Aorta (tissue), 5 donors: ENCODE measurements at places on chromosomes 5 and 9.
A peak's percentile ranks its signal among the peaks of the same experiment; 100 is the strongest.

GRCh38 chr9:134643222-134643671, 1.6 kb downstream of the COL5A1 start:
- DNase-seq, result no peak

DNA sequence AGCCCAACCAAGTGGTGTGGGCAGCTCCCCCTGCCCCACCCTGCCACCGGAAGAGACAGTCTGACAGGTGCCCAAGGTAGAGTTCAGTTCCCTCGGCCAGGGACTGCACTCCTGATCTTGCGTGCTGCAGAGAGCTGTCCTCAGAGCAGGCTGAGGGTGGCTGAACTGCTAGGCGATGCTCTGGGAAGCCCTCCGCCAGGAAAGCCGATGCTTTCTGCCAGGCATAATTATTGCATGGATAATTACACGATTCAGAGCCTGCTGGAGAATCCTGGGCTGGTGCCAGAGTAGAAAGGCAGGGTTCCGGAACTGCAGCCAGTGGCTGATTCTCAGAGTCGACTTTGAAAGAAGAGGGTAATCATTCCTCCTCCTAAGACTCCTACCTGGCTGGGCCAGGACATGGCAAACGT, 19.3 kb downstream of the KCNIP1 start:
- no peak for DNase-seq

GRCh38 chr5:43648499-43649124, 45.6 kb downstream of the NNT start:
- DNase-seq, result peak; percentile 43

GRCh38 chr9:136255896-136256890, 10.6 kb upstream of the QSOX2 start:
- no peak for DNase-seq

- no peak for DNase-seq
Measured at GRCh38 chr9:107827304-107827703, 337.7 kb upstream of the KLF4 start.

DNA sequence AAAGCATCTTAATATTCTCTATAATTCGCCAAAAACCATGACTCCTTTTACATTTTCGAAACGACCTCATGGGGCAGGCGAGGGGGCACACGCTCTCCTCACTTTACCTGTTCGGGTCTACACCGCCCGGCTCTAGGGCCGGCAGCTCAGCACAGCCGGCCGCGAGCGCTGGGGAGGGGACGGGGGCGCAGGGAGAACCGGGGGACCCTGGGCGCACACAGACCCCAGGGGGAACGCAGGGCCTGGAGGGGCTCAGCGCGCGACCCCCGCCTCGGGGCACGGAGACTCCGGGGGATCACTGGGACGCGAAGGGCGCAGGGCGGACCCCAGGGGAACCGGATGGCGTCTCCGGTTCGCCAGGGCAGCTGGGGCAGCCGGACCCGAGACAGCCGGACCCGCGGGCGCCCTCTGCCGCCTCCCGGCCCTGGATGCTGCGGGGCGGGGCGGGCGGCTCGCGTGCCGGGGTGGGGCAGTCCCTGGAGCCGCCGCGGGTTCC, at the start of gene AHRR:
Gene AHRR (plus strand): TSS at position 485 of the 496 bp plus-strand sequence. CDS start 22,189 bp downstream, outside the sequence.
- peak; percentile 65 for DNase-seq

DNA sequence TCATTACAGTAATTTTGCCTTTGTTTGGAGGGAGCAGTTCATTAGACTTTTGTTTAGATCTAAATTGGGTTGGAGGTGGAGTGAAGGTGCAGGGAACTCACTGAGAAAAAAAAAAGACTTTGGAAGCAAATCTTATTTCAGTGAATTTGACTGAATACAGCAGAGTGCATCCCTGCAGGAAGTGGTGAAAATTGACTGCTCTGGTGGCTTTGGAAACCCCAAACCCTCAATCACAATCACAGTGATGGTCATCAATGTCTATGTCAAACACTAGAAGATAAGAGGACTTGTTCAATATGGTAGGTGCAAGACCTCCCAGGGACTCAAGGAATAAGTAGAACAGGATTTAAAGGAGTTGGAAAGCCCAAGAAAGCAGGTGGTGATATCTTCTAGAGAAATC, 76.0 kb upstream of the RASA1 start:
- no peak for DNase-seq

DNA sequence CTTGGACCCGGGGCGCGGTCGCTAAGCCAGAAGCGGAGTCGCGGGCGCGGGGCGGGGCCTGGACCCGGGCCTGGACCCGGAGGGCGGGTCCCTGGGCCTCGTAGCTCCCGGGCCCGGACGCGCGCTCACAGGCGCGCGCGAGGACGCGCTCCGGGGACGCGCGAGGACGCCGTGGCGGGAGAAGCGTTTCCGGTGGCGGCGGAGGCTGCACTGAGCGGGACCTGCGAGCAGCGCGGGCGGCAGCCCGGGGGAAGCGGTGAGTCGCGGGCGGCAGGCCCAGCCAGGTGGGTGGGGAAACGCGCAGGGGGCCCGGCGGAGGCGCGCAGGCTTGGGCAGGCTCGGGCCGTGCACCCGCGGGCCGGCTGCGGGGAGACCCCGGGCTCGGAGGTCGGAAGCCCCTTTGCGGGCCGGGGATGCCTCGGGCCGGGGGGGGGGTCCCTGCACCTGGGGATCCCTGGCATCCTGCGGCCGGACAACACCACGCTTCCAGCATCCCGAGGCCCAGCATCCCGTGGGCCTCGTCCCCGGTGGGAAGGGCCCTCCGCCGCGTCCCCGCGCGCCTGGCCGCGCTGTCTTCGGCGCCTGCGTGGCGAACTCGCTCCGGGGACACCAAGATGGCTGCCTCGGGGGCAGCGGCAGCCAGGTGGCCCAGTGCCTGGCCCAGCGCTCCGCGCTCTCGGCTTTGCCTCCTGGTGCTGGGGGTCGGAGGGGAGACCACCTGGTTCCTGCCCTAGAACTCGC, at the start of gene SFXN1:
Gene SFXN1 (plus strand): TSS at position 177 of the 741 bp plus-strand sequence. CDS start 13,544 bp downstream, outside the sequence.
- DNase-seq, result peak; percentile 83

GRCh38 chr5:155276231-155276630, 262.7 kb downstream of the KIF4B start:
- no peak for DNase-seq

DNA sequence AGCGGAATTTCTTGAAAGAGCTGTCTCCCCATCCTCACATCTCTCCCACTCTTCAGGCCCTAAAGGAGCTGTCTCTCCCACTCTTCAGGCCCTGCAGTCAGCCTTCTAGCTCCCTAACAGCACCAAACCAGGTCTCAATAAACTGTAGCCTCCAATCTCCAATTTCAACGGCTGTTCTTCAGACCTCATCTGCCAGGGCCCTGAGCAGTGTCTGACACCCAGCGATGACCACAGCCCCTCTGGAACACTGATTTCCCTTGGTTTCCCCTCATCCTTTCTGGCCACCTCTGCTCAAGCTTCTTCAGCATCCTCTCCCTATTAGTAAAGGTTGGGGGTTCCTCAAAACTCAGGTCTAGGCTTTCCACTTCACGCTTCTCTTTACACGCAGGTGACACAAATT, 1.6 kb upstream of the P4HA2 start:
- no peak for DNase-seq

GRCh38 chr9:125761676-125762450, 14.7 kb downstream of the PBX3 start:
- no peak for DNase-seq

- peak; percentile 68 for DNase-seq
Measured at GRCh38 chr5:178287091-178287790, 54.6 kb upstream of the PHYKPL start.

DNA sequence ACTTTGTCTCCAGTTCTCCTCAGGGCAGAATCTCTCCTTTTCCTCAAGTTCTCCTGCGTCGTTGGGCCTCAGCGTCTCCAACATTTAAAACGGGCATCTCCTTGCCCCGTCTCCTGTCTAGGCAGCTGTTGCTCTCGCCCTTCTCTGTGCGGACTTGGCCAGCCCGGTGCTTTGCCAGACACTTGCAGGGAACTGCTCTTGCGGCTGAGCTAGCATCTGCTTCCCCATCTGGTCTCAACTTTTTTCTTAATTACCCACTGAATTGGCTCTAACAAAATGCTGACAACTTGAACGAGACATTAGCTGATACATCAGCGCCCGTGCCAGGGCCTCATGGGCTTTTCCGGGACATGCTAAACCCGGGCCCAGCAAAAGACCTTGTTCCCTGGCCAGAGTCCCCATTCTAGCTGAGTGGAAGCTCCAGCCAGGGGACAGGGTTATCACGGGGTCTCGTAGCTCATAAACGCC, 25.1 kb downstream of the ZNF618 start:
- DNase-seq, result no peak

DNA sequence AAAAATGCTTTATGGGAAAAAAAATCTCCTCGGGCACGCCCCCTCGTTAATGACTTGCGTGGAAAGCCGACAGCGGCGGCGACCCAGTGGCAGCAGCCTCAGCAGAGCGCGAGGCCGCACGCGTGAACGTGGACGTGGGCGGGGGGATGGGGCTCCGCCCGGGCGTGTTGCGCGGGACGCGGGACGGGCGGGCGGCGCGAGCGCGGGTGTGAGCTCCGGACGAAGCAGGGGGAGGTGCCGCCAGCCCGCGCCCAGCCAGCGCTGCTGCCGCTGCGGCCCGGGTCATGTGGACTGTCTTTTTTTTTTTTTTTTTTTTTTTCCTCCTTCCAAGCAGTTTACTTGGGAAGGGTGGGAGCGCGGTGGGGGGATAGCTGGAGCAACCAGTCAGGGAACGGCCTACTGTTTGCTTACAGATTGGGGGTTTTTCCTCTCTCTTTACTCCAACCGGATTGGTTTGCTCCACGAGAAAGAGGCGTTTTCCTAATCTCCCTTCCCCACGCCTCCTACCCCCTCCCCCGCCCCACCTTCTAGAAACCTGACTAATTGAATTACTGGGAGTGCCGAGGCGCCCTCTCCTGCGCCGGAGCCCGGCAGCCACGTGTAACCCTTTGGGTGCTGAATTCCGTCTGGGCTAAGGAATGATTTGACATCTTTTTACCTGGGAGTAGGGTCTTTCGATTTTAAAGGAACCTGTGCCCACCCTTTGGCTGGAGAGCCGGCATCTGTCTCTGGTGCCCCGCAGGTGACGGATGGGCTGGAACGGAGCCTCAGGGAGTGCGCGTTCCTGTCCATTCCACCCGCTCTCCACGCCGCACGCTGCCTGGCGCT, 1.7 kb upstream of the EFNA5 start:
- peak; percentile 89 for DNase-seq

- DNase-seq, result no peak
Measured at GRCh38 chr9:132943651-132944293, 644 bp downstream of the TSC1 start.

GRCh38 chr9:132753593-132753880, 83.3 kb downstream of the GTF3C4 start:
- DNase-seq, result peak; percentile 24

GRCh38 chr5:171029401-171029800, 167.6 kb downstream of the RANBP17 start:
- no peak for DNase-seq

DNA sequence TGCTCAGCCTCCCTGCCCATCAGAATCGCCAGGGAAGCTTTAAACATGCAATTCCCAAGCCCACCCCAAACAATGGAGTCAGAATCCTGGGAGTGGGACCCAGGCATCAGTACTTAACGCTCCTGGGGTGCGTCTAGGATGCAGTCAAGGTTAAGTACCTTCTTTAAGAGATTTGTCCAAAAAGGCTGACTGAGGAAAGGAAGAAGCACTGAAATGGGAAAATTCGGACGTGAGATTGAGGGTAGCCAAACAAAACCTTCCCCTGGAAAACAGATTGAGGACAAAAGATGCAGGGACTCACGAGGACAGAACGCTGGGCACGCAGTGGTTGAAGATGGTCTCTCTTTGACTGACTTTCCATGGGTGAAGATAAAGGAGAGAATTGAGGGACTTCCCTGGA, 143.5 kb downstream of the MTX3 start:
- no peak for DNase-seq

- no peak for DNase-seq
Measured at GRCh38 chr5:92890841-92891244, 690.2 kb downstream of the NR2F1-AS1 start.

DNA sequence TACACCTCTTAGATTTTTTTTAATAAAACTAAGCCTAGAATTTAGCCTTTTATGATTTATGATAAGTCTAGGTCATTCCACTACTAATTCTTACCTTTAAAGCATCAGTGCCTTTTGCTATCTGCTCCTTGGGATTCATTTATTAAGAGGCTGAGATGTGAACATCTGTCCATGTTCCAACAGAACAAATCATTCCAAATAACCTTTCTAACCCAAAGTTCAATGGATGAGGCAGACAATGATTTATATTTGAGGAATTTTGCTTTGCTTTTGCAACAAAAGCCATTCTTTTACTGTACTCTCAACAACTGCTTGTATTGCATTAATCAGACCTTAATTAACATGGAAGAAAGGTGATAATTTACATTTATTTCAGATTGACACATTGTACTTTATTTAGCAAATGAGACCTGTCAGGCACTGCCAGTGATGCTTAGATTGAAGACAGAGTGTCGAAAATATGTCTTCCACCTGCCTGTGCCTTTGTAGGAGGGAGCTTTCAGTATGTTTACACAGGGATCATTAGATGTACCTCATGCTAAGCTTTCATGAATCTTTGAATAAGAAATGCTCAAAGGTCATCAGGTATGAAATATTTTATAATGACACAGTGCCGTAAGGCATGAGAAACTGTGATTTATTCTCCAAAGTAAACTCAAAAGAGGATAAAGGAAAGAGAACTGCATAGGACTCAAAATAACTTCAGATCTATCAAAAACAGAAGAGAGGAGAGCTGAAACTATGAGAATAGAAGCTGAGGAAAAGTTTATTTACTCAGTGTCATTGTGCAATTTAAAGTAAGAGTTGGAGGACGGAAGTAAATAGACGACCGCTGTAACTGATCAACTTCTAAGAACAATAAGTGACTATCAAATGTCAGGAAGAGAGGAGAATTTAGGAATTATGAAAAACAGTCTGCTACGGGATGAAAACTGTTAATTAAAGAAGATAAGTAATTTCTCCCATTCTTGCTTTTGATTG, 36.7 kb upstream of the IZUMO3 start:
- DNase-seq, result no peak

GRCh38 chr5:33832404-33833236, 59.2 kb downstream of the ADAMTS12 start:
- no peak for DNase-seq

GRCh38 chr9:4206718-4207117, 93.2 kb downstream of the GLIS3 start:
- no peak for DNase-seq

- DNase-seq, result no peak
Measured at GRCh38 chr5:36666986-36667385, 60.6 kb downstream of the SLC1A3 start.
